Ammon's horn (tissue), 1 donor: ENCODE measurements at places on chromosomes 11 and 22.

DNA sequence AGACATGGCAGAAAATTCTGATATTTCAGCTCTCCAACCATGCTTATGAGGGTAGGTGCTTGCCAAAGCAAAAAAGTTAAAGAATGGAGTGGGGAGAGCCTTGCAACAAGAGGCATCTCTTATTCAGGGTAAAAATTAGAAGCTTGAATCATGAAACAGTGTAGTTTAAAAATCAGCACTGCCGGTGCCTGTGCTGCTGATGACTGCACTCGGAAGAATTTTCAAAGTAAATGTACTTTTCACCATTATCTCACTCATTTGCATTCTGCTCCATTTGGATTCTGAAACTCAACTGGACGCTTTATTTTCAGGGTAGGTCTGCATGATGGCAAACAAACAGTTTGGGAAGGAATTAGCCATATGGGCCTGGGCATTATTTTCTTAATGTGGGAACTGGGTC is 126.3 kb downstream of the KIRREL3 start:
- no peak for DNase-seq

GRCh38 chr11:95500466-95500865 is 269.5 kb upstream of the SESN3 start:
- no peak for DNase-seq

DNA sequence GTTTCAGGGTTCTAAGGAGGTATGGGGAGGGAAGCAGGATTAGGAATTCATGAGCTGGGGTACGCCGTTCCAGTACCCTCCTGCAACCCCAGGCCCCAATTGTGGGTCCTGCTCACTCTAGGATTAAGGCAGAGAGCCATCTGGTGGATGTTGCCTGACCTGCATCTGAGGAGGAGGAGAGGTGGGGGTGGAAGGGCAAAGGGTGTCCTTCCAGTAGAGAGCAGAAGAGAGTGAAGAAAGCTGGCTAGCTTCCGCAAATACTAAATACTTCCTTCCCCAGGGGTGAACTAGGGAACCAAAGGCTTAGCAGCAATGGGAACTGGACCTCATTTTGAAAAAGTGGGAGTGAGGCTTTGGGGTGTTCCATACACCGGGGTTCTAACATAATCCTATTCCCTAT is 10.6 kb downstream of the LRRC51 start:
- peak; percentile 87 for DNase-seq

DNA sequence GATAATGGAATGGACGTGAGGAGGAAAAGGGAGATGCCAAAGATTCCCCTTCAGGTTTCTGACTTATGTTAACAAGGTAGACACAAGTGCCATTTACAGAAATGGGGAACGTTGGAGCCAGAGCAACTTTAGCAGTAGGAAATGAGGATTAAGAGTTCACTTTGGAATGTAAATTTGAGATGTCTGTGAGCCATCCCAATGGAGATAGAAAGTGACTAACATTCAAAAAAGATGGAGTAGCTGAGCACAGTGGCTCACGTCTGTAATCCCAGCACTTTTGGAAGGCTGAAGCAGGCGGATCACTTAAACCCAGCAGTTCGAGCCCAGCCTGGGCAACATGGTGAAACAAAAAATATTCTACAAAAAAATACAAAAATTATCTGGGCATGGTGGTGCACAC is 19.9 kb downstream of the MRTFA start:
- DNase-seq: no peak

GRCh38 chr11:15594607-15595006 is 479.9 kb downstream of the INSC start:
- no peak for DNase-seq

DNA sequence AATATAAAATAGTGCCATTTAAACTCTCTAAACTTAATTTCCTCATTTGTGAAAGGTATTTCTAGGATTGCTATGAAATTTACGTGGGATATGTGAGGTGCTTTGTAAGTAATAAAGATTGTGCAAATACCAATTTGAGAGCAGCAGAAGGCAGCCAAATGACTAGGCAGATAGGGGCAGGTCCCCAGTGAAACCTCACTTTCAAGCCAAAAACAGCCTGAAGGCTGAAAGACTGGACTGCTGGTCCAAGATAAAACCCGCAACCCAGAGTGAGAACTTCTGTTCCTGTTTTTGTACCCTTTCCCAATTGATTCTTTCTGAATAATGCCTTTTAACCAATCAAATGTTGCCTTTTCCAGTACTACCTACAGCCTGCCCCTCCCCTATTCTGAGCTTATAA is 7.2 kb downstream of the DTX4 start:
- no peak for DNase-seq

GRCh38 chr11:78752494-78752893 is 177.8 kb upstream of the NARS2 start:
- no peak for DNase-seq

DNA sequence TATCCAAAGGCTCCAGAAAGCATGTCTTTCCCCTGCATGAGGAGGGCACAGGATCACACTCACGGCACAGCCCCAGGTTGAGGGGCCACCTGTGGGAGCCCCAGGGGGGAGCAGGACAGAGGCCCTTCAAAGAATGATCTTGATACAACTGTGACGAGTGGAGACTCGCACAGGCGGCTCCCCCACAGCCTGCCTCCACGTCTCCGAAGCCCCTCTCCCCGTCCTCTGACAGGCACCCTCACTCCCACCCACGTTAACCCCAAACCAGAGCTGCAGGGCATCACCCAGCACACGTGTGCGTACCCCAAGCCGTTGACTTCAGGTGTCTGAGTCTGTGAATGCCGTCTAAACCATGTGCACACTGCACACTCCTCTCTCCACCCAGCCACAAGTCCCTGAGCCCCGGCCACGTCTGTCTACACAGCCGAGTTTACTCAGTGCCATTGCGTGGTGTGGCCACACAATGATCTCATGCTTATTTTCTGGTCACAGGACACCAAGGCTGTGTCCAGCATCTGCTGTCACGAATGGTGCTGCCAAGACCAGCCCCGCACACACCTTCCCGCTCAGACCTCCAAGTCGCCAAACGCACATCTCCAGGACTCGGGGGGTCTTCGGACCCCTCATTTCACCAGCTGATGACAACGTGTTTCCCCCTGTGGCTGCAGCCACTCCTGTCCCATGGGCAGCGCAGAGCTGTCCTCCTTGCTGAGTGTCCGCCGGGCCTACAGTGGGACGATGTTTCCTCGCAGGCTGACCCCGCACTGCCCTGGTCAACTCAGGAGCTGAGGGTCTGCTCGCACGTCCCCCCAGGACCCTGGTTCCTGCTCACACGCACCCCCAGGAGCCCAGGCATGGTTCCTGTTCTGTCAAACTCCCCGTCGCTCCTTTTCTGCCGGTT is 251.2 kb downstream of the BRD1 start:
- no peak for DNase-seq

DNA sequence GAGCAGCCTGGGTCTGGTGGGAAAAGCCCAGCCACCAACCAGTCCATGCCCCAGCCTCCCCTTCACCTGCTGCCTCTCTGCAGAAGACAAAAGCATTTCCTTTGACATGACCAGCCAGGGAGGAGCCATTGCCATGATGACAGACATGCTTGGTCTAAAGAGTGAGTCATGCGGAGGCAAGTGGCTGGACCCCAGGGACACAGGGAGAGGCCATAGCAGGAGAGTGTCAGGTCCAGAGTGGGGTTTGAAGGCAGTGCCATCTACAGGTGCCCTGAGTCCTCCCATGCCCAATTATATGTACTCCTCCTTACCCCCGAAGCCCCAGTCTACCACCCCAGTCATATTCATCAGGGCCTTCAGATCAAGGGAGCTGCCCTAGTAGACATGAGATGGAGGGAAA is 67.4 kb downstream of the SCN3B start:
- no peak for DNase-seq

DNA sequence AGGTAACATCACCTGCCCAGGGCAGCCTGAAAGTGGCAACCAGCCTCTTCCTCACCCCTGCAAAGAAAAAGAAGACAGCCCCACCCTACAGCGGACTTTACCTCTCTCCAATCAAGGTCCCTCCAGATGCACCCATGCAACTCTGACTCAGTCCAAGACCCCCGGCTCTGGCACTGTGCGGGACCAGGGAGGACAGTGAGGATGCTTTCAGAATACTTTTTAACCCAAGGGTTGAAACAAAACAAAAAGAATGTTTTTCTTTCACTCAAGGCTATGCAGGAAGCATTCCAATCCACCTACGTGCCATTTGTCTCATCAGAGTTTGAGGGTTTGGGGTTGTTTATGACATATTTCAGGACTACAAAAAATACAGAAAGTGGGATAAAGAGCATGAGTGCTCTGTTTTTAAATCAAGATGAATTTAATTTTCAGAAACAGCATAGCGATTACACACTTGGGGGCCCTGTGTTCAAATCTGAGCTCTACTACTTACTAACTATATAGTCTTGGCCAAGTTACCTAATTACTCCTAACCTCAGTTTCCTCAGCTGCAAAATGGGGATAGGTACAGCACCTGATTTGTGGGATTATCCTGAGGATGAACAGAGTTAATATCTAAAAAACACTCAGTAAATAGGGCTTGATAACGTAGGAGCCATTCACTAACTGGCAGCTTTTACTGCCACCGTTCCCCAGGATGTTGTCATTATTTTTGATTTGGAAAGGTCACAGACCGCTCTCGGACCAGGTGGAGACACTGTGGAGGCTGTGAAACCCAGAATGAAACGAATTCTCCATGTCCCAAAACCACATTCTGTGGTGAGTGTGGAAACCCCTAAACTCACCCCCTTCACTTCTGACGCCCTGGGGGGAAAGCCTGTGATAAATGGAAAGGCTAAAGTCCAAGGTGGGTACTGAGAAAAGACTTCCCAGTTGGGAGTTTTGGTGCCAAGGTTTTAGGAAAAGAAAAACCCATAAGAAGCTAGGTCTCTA is 5.6 kb downstream of the PLAAT3 start:
- DNase-seq: no peak

DNA sequence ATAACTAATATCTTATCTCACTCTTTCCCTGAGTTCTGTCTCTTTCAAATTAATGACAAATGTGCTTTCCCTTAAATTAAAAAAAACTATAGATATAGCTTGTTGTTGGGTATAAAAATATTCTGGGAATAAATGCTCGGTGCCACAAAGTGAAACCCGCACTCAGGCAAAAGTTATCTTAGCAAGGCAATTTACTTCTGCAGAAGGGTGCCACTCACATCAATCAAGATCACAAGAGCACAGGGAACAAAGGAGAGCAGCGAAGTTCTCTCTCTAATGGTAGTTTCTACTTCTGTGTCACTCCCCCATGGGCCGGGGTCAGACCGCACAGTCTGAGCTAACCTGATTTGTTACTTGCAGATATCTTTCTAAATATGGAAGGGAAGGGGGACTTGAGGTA is 4.7 kb upstream of the OR52N2 start:
- DNase-seq: no peak

- no peak for DNase-seq
Measured at GRCh38 chr11:113942256-113942655, 32.7 kb upstream of the HTR3A start.

DNA sequence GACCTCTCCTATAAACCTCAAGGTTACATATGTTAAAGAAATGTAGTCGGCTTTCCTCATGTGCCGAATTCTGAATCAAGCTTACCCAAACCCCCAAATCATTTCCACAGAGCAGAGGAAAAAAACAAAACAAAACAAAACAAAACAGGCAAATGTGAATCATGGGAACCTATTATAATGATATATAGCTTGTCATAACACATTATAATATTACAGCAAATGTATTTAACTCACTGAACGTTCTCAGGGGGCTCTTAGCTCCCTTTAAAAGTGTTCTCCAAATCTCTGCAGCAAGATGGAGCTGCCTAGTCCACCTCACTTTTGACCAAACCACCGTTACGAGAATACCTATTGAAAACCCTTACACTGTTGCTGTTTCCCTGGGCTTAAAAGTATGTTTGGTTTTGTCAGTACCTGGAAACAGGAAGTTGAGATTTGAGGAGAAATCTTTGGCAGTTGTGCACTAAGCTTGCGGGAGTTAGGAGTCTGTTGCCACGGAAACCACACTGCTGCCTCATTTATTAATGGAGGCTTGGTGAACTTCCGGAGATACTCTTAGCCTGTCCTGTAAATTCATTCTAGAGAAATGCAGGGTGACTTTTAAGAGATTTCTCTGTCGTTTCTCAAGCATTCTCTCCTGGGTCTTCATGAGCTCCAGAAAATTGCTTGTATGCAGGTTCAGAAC is 167.0 kb upstream of the RASSF10 start:
- DNase-seq: peak; percentile 61

- DNase-seq: no peak
Measured at GRCh38 chr11:92830377-92831155, 138.9 kb upstream of the MTNR1B start.

DNA sequence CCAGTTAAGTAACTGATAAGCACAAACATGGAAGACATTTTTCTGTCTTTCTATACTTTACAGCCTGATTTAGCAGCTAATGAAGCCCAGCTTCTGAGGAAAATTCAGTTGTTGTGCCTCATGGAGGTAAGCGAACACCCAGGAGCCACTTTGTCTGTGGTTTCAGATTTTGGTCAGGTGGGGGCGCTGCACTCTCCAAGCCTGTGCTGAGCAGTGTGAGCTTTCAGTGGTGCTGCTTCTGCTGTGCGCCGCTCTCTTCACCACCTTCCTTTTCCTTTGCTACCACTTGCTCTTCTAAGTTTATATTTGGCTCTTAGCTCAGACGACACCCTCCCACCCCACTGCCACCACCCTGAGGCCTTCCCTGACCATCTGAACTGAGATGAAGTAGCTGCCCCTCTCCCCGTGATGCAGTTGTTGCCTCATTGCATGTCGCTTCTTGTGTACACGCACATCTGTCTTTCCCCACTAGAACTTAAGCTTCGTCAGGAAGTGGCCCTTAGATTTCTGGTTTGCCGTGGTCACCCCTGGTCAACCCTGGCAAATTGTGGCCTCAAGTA is 14.0 kb downstream of the PSMD13 start:
- DNase-seq: peak; percentile 64

- DNase-seq: peak; percentile 33
Measured at GRCh38 chr11:64094463-64095260, 58.9 kb downstream of the FLRT1 start.
